ENCODE measurements at places on chromosomes 13 and 19.

DNA sequence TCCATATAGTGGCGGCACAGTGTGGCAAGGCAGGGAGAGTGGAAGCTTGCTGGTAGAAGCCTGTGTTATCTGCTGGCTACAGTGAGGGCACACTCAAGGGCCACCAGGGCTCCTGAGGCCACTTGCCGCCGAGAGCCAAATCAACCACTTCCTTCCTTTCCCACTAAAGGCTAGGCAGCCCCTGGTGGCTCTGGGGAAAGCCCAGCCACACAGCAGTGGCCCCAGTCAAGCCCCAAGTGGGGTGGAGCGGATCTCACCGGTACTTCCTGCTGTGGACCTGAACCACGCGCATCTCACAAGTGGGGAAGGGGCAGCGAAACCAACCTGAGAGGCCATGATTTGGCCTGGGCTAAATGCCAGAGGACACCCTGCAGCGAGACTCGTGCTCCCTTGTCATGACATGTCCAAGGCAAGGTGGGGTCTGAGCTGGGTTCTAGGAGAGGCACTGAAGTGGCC lies 21.9 kb upstream of the SLC35E1 start:
- DNase-seq, result no peak

GRCh38 chr13:26200811-26201210 lies 21.3 kb downstream of the RNF6 start:
- no peak for DNase-seq

DNA sequence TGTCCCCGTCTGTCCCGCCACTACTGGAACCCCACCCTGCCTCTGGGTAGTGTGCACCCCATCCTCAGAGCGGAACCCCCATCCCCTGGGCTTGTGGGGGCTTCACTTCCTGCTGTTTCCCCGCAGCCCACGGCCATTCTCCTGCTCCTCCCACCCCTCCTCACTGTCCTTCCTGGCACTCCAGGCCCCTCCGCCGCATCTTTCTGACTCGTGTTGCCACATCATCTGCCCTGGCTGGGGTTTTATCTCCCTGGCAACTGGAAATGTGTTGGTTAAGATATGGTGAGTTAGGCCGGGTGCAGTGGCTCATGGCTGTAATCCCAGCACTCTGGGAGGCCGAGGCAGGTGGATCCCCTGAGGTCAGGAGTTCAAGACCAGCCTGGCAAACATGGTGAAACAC lies 37.3 kb downstream of the KDM4B start:
- peak; percentile 79 for DNase-seq

DNA sequence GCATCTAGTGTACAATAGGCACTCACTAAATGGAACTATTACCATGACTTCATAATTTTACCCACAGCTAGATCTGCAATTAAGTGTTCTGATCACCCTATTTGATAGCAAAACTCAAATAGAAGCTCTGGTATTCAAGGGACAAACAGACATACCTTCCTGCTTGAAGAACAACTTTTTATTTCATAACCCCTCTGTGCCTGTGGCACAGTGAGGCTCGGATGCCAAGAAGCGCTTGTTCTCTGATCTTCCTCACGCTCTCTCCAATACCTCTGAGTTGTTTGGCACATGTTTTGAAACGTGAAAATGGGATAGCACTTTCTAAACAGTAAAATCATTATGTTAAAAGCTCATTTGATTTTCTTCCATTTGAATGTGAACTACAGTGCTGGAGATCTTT lies 232.0 kb downstream of the KLF5 start:
- no peak for DNase-seq

DNA sequence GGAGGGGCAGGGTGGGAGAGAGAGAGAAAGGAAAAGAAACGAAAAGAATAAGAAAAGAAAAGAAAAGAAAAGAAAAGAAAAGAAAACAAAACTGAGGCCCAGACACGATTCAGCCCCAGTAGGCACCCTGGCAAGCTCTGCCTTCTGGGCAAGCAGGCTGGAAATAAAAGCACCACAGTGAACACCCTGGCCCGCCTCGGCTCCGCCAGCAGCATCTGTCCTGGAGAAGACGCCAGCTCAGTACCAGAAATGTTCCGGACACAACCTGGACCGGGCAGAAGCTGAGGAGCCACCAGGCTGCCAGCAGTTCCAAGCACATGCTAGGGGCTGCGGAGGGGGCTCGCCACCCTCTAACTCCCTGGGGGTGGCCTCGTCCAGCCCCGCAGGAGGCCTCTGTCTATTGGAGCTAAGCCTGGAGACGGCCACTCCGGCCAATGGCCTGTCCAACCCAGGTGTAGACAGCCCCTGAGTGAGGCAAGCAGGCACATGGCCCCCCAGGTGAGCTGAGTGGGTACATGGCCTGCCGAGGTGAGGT lies 11.4 kb upstream of the CPAMD8 start:
- DNase-seq, result no peak

GRCh38 chr19:58453743-58454142 lies 2.3 kb downstream of the ZNF324B start:
- no peak for DNase-seq

DNA sequence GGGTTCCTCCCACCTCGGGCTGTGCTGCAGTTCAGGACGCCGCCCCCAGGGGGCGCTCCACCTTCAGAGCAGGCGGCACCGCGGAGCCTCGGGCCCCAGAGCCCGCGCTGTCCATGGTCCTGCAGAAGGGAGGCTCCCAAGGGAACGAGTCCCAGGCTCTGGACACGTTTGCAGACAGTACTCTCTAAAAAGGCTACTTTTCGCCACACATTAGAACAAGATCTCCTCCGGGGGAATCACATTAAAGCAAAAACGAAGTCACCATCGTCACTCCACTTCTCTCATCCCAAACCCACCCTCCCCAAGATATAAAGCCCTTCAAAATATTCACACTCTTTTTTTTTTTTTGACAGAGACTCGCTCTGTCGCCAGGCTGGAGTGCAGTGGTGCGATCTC lies 4.6 kb upstream of the SIGLEC10 start:
- peak; percentile 90 for DNase-seq
